NCI-H2029 (cell line): ENCODE measurements at places on chromosomes 2 and 18.
A peak's percentile ranks its signal among the peaks of the same experiment; 100 is the strongest.

DNA sequence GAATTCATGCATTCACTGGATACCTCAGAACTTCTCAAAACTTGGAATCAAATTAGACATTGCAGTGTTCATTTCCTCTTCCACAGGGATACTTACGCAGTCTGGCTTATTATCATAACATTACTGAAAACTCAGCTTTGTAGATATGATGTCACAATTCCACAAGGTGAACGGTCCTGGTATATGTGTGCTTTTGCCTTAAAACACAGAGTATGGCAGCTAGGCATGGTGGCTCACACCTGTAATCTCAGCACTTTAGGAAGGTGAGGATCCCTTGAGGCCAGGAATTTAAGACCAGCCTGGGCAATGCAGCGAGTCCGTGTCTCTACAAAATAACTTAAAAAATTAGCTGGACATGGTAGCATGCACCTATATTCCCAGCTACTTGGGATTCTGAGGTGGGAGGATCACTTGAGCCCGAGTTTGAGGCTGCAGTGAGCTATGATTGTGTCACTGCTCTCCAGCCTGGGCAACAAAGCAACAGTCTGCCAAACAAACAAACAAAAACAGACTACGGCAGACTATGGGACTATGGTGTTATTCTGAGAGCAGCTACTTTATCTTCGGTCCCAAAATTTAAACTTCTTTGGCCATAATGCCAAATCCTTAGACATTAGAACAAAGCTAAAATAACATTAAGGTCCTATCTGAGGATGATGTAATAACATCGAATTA lies 1191.9 kb upstream of the SLC39A10 start:
- DNase-seq = no peak

DNA sequence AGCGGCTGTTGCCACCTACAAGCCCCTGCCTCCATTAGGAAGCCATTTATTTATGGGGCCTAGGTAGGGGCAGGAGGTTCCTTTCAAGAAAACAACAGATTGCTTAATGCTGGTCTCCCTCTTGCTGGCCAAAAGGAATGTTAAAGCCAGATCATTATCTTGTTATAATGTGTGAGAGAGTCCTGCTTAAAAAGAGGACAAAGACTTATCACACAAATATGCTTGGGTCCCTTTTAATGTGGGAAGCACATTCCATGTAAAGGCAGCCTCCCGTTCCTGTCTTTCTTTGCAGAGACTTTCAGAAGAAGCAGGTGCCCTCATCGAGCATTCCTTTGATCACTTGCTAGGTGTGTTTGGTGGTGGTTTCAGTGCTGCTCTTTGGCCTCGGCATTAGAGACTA lies 76.4 kb downstream of the AGAP1 start:
- DNase-seq = no peak

- peak; percentile 4 for DNase-seq
Measured at GRCh38 chr2:211035548-211036185, 479.3 kb downstream of the CPS1 start.

- DNase-seq = no peak
Measured at GRCh38 chr2:24457696-24458386, 33.2 kb upstream of the NCOA1 start.

- DNase-seq = no peak
Measured at GRCh38 chr18:74622072-74622471, 24.4 kb downstream of the ZNF407 start.

DNA sequence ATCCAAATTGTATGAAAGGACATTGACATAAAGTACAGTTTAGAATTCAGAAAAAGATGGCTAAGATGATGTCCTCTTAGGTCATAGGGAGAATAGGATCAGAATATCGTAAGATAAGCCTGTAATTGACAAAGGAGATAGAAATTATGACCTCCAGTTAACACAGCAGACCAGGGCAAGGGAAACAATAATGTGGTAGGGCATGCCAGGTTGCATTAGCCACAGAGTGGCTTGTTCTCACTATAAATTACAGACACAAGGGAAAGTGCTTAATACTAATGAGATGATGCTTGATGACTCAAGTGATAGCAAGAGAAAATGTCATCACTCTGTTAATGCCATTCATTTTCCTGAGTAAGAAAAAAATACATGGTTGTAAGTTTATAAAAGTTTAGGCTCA lies 48.9 kb upstream of the LRP1B start:
- no peak for DNase-seq

DNA sequence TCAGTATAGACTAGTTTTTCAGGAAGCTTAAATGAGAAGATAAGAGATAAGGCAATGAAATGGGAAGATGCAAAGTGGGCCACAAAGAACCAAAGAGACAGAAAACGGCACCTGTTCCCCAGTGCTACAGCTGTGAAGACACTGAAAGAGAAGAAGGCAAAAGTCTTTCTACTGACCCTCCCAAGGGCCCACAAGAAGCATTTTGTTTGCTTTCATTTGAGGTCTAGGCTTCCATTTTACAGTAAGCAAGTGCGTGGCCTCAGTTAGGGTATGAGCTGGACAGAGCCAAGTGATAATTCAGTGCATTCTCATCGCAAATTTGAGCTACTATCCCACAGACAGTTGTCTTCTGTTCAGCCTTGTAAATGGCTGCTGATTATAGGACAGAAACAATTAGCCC lies 53.4 kb upstream of the STK17B start:
- no peak for DNase-seq

DNA sequence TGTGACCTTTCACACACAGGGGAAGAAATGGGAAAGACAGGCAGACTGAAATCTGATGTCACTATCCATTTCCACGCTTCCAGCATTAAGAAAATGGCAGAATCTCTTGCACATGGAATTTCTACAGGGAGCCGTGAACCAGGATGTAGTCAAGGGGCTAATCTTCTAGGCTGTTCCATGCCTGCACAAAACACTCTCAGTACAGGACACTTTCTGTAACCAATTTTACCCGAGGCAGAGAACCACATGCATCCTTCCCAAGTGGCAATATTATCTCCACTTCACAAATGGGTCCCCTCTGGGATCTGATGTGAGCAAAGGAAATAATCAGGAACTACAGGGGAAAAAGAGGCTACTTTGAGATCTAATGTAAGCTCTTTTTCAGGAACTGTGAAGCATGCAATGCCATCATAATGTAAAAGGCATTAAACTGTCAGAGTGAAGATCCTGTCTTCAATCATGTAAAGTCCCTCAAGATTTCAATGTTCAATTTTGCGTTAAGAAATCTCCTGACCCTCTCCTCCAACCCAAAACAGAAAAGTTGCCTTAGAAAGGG lies 236.9 kb downstream of the RBM43 start:
- DNase-seq = no peak

GRCh38 chr18:31267823-31268481 lies 50.0 kb upstream of the DSG1 start:
- DNase-seq = no peak

GRCh38 chr2:203490391-203490790 lies 44.7 kb downstream of the RAPH1 start:
- no peak for DNase-seq

- DNase-seq = peak; percentile 1
Measured at GRCh38 chr18:9475643-9476591, 604 bp downstream of the RALBP1 start.

- no peak for DNase-seq
Measured at GRCh38 chr18:23573626-23574431, 12.5 kb downstream of the NPC1 start.

DNA sequence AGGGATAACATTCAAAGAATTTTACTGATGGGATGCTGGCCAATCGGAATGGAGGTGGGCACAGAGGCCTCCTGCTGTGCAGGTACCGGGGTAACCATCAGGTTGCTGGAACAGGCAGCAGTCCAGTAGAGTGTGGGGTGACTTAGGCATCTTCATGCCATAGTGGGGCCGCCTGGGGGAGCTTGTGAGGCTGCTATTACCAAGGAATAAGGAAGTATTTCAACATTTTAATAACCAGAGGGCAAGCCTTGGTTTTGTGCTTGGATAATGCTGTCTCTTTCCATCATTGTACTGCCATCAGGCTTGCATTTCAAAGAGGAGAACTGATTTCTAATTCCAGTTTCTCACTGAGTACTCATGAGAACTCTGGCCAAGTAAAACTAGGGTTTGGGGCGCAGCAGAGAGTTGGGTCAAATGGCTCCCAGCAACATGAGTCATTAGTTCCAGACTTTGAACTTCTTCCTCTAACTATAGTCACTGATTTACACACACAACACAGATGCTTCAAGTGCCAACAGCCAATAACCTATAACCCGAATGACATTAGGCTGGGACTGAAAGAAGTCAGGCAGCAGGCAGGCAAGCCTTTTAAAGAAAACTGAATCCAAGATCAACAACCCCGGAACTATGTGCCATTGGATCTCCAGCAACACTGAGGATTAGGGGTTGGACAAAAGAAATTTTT lies 56.1 kb upstream of the FHL2 start:
- no peak for DNase-seq
